CD4-positive, alpha-beta T cell treated with Interleukin-17A for 4 hours (primary cell): ENCODE measurements at places on chromosomes 13 and 19.

DNA sequence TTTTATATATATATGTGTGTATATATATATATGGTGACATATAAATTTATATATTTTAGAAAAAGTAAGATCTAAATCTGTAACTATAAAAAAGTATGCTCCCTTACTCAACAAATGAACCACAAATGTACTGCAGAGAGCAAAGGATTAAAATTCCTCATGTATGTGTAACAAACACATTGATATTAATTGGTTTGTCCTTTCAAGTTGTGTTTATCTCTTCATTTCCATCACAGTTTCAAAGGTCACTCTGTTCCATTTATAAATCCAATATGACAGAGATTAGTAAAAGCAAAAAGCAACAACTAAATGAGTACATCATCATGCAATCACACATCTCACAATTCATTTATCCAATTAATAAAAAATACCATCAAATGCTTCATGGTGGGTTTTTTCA, 247.9 kb downstream of the DACH1 start:
- no peak for DNase-seq

GRCh38 chr19:30481823-30482222, 109.6 kb downstream of the ZNF536 start:
- DNase-seq: no peak

DNA sequence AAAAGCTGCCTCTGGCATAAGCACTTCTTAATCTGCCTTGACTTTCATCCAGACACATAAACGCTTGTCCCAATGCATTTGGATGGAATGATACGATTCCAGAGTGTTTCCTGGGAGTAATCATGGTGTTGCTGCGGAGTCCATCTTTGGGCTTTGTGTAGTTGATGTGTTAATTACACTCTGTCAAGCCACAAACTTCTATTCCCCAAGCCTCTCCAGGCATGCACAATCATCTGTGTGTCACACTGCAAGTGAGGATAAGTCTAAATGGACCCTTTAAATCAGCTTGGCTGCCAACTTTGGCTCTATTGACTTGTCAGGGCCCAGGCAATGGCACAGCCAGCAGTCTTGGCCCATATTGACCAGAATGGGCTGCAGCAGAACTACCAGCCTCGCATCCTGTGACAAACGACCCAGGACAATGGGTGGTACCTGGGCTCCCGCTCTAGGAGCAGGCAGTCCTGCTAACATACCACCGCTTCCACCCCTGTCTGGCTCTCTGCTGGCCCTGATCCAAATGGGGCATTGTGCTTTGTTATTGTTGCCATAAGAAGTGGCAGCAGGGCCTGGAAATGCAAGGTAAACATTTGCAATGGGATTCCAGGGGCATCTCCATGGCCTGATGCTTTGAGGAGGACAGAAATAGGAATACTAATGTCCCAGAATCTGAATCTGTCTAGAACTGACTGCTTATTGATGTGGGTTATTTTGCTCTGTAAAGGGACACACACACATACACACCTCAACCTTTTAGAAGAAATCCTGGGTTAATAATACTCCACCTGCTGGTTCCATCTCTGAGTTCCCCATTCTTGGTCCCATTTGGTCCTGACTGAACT, 127.2 kb downstream of the DNAJC15 start:
- no peak for DNase-seq

- no peak for DNase-seq
These were observed 74.3 kb upstream of the LRCH1 start for GRCh38 chr13:46478651-46479050.

GRCh38 chr13:94192431-94192975, 287.0 kb downstream of the DCT start:
- peak; percentile 6 for DNase-seq
